ENCODE measurements at places on chromosomes 5 and 9.
A peak's percentile ranks its signal among the peaks of the same experiment; 100 is the strongest.

- DNase-seq, result no peak
Measured at GRCh38 chr5:78003919-78004318, 227.8 kb upstream of the TBCA start.

GRCh38 chr5:59474324-59474723, 419.2 kb downstream of the PDE4D start:
- no peak for DNase-seq

DNA sequence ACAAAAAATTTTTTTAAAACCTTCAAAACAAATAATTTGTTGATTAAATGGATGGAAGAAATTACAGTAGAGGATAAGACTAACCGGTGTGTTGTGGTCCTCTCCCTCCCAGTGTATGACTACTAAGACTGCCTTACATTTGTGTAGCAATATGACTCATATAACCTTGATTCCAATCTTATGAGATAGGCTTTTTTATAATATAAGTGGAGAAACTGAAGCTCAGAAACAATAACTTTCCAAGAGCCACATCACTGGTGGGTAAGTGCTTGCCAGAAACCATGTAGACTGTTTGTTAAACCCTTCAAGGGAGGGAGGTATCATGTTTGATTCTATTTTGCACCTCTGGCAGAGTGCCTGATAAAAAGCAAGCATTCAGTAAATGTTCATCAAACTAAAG, 47.5 kb downstream of the NLN start:
- peak; percentile 66 for DNase-seq

DNA sequence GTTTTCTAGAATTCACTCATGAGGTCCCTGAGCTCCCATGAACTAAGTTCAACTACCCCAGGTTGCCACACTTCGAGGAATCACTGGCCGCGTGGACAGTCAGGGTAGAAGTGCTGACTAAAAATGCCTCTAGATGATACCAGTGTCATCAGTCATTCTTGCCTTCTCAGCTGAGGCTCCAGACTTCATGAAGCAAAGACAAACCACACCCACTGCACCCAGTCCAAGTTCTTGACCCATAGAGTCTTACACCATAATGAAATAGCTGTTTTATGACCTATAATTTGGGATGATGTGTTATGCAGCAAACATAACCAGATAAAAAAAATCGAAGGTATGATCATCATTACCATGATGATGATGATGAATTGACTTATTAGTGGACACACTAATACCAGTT, 632.9 kb upstream of the TLE4 start:
- DNase-seq, result no peak

DNA sequence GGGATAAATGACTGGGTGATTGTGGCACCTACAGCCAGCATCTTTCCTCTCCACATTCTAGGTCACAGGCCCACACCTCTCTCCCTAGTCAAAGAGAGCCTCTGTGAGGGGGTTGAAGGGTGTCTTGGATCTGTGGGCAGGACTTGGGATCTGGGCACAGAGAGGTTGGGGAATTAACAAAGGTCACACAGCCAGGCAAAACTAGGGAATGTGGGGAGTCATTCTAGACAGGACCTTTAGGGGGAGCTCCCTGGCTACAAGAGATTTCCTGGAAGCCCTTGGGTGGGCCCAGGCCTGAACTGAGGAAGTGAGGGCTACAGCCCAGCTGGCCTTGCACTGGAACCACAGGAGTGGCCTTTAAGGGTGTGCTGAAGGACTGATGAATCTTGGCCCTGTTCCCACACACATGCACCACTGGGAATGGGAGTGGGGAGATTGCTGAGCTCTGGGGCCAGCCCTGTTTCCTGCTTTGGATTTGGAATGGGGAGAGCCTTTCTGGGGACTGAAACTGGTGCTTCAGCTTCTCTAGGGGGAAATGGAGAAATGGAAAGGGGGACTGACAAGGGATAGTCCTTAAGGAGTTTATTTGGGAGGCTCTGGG, 12.4 kb upstream of the CXXC5 start:
- peak; percentile 95 for DNase-seq

DNA sequence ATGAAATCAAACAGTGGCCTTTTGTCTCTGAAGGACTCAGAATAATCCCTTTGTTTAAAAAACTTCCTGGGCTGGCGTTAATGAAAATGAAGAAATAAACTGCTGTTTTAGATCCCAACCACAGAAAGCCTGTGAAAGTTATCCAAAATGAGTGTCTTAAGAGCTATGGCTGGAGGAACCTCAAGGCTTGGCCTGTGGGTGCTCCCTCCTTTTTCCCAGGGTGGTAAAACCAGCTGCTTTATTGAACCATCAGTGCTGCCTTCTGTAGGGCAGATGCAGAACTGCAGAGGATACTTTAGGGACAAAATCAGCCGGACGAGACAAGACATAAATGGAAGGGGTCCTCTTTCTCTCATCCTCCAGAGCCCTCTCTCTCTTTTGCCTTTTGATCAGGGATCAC, 100.9 kb downstream of the SMARCA2 start:
- DNase-seq, result peak; percentile 5

DNA sequence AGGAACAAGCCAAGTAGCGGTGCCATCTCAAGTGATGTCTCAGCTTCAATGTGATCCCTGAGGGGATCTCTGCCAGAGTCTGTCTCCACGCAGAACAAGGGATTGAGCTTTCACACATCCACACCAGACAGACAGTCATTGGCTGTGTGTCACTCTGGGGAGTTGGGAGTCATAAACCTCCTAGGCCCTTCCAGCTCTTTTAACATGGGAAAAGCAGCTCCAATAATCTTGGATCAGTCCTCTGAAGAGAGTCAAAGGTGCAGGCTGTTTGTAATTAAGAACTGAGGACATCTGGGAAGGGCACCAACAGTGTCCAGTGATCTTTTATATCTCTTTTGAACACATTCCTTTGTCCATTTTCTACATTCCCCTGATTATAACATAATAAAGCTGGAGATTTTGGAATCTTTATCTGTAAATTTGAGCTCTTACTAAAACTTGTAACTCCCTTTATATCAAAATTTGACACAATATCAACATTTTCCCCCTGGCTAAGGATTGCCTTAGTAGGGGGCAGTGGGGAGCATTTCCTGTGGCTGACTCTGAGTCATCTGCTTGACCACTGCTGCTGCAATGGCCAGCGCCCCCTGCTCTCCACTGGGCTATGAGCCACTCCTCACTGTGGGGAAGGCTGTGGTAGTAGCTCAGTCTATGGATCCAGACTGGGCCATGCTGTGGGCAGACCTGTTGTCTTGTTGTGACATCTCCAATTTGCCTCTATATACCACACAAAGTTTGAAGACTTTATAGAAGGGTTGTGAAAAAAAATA, 284.4 kb downstream of the OSTF1 start:
- no peak for DNase-seq

DNA sequence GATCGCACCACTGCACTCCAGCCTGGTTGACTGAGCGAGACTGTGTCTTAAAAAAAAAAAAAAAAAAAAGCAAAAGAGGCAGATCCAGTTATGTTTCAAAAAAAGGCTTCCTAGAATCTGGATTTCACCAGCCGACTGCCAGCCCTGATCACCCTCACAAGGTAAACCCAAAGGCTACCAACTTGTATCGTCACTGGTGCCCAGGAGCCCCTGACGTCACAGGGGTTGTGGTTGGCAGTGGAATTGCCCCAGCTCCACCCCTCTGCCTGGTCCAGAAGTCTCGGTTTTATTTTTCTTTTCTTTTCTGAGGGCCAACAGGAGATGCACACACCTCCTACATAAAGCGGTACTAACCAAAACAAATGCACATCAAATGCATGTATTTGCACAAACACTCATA, 6.0 kb upstream of the LMX1B start:
- DNase-seq, result peak; percentile 30

GRCh38 chr9:14863402-14863801, 46.8 kb downstream of the FREM1 start:
- no peak for DNase-seq

DNA sequence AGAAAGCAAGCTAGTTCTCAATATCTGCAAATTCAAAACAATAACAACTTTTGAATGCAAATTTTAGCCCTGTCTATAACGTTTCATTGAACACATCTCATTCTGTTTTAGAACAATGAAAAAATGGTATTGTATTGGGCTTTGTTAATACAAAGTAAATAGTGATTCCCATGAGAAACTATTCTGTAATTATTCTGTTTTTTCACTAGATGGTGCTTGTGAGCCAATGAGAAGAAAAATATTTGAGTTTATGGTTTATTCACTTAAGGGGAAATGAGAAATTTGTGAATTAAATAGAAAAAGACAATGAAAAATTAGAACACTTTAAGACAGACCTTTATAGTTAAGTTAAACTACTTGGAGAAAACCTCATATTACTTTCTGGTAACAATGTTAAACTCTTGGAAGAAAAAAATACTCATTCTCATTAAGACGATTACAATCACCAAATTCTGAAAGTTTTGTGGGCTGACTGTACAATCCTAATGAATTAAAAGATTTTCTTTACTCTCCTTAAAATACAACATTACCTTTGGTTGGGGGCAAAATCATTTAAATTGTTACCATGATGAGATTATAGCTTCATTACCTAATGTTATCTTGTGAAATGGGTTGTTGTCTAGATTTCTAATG, 127.0 kb downstream of the NNT start:
- DNase-seq, result peak; percentile 24

DNA sequence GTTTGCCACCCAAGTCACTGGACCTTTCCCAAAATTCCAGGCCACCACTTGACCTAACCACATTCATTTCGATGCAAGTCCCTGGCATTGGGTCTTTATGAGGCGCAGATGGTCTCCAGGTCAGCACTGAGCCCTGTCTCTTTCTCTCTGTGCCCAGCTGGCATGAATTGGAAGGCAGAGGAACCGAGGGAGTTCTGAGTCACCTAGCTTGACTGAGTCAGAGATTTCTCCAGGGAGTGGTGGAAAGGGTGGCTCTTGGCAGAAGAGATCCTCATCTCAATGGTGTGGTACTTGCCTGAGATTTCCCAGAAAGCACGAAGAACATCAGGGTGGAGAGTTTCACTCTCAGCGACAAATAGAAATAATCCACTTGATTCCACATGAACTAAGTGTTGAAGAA, 43.8 kb downstream of the WDR36 start:
- peak; percentile 45 for DNase-seq

DNA sequence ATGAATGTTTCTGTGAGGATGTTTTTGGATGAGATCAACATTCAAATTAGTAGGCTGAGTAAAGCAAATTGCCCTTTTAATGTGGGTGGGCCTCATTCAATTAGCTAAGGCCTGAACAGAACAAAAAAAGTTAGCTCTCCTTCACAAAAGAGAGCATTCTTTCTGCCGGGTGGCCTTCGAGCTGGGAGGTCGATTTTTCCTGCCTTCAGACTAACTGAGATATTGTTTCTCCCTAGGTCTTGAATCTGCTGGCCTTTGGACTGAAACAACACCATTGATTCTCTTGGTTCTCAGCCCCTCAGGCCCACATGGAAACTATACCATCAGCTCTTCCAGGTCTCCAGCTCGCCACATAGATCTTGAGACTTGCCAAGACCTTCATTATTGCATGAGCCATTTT, 29.1 kb upstream of the FREM1 start:
- DNase-seq, result no peak

GRCh38 chr5:150780187-150780692, 1.7 kb downstream of the SMIM3 start:
- DNase-seq, result peak; percentile 67

DNA sequence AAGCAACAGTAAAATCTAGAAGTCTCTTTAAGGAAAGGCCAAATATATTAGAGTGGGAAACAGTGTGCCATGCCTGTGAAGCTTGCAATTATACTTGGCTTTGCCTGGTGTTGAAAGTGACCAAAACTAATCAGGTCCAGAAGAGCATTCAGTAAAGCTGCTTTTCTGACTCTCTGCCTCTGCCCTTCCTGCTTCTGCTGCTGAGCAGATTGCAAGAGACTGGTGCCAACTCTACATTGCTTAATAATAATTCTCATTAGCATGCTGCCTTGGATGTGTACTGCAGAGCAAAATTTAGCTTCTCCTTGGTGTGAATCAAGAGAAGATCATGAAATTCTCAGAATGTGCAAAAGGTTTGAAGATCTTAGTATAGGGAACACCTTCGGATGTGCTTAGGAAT, 120.4 kb upstream of the RFX3 start:
- no peak for DNase-seq

- DNase-seq, result peak; percentile 83
Measured at GRCh38 chr5:13985731-13986418, 41.4 kb upstream of the DNAH5 start.

GRCh38 chr9:99130069-99130468, 25.2 kb downstream of the TGFBR1 start:
- DNase-seq, result no peak

DNA sequence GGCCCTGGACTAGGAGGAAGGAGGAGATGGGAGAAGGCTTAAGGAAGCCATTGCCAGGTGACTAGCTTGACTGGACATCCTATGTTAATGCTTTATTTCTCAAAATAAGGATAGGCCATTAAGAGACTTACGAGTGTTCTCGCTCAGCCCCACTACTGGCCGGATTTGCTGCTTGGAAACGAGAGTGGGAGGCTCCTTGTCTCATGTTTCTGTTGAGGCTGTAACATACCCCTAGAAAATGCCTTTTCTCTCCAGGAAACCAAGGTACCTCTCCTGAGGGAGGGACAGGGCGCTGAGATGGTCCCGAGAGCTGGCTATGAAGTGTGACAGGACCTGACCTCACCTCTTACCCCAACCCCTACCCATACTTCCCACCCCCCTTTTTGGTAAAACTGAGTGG, 60.0 kb downstream of the RALGPS1 start:
- DNase-seq, result no peak

- DNase-seq, result no peak
Measured at GRCh38 chr5:9455826-9456434, 89.9 kb downstream of the SEMA5A start.

DNA sequence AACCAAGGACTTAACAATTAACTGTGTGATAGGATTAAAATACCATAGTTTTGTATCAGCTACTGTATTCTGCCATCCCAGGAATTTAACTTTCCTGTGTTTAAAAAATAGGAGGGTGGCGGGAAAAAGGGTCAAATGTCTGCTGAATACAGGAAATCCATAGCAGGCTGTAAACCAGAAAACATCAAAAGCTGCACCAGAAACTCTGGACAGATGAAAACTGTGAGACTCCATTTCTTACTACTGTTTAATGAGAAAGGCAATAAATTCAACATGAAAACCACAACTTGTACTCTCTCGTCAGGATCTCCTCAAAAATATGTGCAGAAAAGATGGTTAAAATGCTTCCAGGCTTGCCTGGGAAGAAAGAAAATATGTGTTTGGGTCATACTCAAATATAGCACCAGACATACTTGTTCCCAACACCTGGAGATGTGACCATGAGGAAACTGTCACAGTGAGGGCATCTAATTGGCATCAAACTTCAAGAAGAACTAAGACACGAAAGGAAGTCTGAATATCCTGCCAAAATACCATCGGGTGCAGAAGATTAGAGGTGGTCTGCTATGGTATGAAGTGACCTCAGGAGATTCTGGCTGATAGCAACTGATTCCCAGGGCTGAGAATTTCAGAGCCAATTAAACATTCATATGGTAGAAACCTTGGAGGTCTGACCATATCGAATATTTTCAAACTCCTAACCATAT, 164.7 kb upstream of the TARS1 start:
- DNase-seq, result no peak

- no peak for DNase-seq
Measured at GRCh38 chr9:81224166-81225081, 464.9 kb downstream of the TLE1 start.
